ENCODE measurements at places on chromosomes 6 and 20.

- no peak for DNase-seq
These were observed 91.8 kb downstream of the CHD6 start for GRCh38 chr20:41526327-41526726.

GRCh38 chr6:151442371-151442770 lies 9.6 kb downstream of the RMND1 start:
- no peak for DNase-seq

GRCh38 chr6:158762787-158763433 lies 56.3 kb downstream of the EZR start:
- no peak for DNase-seq

GRCh38 chr20:11158146-11158545 lies 484.3 kb upstream of the JAG1 start:
- DNase-seq, result no peak

DNA sequence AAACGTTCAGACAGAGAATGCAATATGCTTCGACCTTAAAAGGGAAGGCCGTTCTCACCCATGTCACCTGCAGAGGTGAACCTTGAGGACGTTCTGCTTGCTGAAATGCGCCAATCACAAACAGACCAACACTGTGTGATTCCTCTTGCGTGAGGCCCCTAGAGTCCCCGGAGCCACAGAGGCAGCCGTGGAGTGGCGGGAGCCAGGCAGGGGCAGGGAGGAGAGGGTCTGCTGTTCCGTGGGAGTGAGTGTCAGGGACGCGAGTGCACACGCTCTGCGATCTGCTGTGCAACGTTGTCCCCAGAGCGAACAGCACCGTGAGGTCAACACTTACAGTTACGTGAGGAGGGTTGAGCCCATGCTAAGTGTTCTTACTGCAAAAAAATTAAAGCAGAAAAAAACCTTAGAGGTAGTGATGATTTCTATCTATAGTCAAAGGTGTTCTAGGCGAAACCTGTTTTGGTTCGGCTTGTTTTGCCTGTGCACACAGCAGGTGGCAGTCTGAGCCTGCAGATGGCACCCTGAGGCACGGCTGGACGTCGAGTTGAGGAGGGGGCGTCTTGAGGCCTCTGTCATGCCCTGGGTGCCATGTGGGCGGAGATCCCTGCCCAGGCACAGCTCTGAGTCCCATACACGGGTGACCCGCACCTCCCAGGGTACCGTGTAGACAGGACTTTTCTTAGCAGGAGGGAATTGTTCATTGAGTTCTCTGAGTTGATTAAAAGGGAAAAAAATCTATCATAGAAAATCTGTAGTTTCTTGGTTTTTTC lies 71.7 kb upstream of the FRMD1 start:
- DNase-seq, result peak; percentile 25

DNA sequence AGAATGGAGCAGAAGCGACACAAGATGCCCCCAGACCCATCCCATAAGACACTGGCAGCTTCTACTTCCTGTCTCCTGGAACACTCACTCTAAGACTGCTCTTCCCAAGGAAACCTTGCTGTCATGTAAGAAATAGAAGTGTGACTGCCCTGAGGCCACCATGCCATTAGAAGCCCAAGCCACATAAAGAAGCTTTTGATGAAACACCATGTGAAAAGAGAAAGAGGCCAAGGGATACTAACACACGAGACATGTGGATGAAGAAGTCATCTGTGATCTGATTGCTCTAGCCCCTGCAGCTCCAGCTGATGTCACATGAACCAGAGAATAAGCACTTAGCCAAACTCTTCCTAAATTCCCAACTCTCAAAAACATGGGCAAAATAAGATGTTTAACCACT lies 117.9 kb upstream of the PCSK2 start:
- peak; percentile 47 for DNase-seq

DNA sequence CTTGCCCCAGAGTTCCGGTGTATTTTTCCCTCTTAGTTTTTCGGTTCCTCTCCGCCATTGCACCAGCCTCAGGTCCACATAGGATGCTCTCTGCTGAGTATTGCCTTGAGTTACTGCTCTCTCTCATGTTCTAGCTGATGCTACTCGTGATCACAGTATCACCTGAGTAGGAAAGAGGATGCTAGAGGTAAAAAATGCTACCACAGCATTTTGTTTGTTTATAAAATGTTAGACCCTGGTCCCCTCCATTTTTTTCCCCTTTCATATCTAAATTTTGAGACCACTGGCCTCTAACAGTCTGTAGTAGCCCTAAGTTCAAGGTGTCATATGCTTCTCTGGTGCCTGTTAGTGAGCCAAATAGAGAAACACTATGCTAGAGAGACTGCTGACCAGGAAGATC lies 175.5 kb downstream of the OR2B2 start:
- no peak for DNase-seq

- DNase-seq, result no peak
These were observed 164.6 kb downstream of the MTFR2 start for GRCh38 chr6:136085370-136086115.

- no peak for DNase-seq
These were observed 14.8 kb upstream of the ADRM1 start for GRCh38 chr20:62287759-62288534.

- DNase-seq, result no peak
These were observed 2.5 kb downstream of the TNFRSF6B start for GRCh38 chr20:63698739-63699465.

GRCh38 chr6:36624461-36625157 lies 30.4 kb downstream of the SRSF3 start:
- no peak for DNase-seq

GRCh38 chr20:8524101-8525016 lies 392.3 kb downstream of the PLCB1 start:
- DNase-seq, result no peak

- no peak for DNase-seq
These were observed 258.3 kb upstream of the FOXQ1 start for GRCh38 chr6:1053586-1053985.

DNA sequence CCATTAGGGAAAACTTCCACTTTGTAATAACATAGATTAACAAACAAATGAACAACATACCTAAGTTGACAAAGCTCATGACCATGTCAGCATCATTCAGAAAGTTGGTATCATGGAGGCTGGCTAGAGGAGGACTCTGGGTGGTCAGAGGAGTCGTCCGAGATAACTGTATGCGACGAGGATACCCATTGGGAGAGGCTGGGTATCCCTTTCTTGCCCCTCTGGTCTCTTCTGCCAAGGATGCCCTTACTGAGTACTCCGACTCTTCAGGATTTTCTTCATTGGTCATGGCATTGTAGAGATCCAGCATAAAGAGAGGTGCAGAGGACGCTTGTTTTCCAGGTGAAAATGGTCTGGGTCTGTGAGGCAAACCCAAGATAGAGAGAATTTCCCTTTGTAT lies 1.1 kb downstream of the BMP5 start:
- no peak for DNase-seq

- DNase-seq, result no peak
These were observed 21.6 kb downstream of the TOX2 start for GRCh38 chr20:43936104-43936770.

DNA sequence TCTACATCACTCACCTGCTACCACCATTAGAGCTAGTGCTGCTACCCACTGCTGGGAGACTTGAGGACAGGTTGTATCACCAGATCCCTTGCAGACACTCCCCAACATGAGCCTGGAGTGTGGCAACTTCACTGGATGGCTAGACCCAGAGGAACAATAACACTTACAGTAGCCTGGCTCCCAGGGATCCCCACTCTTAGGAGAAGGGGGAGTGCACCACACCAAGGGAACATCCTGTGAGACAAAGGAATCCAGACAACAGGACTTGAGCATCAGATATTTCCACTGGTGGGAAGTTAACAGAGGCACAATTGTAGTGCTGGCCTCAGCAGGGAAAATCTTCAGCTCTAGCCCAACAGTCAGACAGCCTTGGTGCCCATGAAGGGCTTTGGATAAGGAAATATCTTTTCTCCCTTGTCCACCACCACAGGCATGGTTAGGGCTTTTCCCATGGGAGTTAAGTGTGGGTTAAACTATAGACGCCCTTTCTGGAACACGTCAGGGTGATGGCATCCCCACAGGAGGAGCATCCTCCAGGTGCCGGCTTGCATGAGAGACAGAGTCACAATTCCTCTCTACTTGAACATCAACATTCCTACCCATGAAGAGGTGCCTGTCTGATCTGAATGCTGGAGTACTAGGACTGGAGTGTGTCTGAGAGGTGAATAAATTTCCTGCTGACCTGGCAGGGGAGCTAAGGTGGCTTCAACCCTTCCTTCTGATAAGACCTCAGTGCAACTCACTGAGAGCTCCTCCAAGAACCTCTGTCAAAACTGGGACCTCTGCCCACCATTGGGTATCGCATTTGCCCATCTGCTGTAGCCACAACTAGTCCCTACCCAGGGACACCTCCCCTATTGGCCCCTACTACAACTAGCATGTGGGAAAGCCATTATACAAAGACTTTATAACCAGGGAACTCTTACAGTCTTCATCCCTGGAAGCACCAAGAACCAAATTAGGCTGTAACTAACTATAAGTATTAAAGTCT lies 55.4 kb upstream of the SIRPG start:
- DNase-seq, result no peak

DNA sequence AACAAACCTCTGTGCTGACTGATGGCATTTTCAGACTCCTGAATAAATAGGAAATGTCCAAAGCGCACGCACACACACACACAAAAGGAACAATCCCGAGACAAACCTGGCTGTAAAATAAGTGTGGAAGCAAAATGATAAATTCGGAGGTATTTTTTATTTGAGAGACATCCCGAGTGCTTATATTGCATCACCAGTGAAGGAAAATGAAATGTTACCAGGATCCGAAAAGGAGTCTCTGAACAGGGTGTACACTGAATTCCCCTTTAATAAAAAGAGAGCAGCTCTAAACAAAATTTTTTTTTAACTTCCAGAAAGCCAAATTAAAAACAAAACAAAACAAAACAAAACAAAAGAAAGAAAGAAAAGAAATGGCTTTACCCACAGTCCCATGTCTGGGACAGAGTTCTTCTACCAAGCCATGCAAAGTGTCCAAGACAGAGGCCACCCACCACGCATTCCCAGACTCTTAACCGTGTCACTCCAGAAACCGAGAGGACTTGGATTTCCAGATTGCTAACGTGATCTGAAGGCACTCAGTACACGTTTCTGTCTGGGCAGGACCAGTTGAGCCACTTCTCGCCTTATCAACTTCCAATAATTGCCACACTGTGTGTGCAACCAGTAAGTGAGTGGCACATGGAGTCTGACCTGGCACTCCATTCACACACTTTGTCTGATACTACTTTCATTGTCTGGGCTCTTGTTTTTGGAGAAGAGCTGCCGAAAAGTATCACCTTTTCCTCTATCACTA lies 817 bp downstream of the ME1 start:
- DNase-seq, result no peak

- no peak for DNase-seq
These were observed 2.6 kb upstream of the ZKSCAN3 start for GRCh38 chr6:28347119-28347518.

DNA sequence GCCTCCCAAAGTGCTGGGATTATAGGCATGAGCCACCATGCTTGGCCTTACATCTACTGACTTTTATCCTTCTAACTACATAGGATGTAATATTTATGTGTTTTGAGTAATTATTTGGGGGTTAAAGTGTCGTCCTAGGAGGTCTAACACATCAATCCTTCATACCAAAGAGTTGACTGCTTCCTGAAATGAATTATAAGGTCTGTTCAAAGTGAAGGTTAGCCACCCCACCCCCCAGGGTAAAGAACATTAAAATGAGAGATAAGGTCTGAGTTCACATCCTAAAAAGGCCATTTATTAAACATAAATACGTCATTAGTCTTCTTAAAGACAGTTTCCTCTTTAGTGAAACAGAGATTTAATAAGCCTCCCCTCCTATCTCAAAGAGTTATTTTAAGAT lies 33.8 kb downstream of the TNFAIP3 start:
- DNase-seq, result no peak

DNA sequence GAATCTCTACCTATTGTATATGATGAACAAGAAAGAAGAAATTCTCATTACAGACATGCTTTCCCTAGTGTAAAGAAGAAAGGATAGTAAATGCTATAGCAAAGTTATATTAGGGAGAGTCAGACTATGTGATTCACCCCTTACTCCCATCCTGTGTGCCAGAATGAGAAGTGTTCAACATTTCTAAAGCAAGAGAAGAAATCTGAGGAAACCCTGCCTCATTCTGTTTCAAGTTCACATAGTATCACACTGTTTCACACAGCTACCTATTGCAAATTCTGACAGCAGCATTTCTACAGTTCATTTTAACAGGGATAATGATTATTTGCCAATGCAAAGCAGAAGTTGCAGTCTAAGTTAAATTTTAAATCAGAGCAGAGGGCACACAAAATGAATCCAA lies 267.2 kb upstream of the TCF21 start:
- no peak for DNase-seq

DNA sequence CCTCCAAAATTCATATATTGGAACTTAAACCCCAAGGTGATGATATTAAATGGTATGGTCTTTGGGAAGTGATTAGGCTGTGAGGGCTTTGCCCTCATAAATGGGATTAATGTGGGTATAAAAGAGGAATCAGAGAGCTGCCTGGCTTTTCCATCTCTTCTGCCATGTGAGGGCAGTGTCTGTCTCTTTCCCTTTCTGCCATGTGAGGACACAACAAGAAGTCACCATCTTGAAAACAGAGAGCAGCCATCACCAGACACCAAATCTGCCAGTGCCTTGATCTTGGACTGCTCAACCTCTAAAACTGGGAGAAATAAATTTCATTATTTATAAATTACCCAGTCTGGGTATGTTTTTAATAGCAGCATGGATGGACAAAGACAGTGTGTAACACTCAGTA lies 263.0 kb downstream of the PAX1 start:
- DNase-seq, result no peak

GRCh38 chr6:15628499-15629131 lies 34.2 kb downstream of the DTNBP1 start:
- no peak for DNase-seq

DNA sequence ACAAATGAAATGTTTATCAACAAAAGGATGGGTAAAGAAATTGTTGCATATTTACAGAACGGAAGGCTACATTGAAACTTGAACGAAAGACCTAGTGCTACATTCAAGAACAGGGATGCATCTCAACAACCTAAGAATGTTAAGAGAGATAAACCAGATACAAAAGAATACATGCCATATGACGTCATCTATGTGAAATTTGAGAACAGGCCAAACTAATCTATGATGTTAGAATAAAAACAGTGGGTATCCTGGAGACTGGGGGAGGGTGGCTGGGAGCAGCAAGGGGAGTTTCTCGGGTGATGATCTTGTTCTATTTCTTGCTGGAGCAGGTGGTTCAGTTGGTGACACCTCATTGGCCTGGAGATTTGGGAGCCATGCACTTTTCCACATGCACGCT lies 81.5 kb downstream of the SULF2 start:
- no peak for DNase-seq

DNA sequence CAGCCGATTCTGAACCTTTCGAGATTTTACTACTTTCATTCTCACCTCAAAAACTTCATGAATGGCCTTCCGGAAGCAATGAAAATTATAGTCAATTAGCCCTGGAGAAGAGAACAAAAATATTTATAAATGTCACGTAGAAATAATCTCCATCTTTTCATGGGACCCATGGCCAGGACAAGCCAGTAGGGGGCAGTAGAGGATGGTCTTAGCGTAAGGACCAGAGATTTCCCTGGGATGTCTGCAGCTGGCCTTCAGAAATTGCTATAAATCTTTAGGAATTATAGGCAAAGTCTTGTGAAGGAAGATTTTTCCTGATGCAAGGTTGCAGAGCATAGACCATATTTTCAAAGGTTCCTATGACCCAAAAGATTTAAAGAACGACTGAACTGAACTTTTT lies 15.6 kb upstream of the UBE2J1 start:
- peak; percentile 22 for DNase-seq
